ENCODE measurements at places on chromosomes 13 and 19.

- no peak for DNase-seq
Observed at GRCh38 chr13:97091196-97091595, 96.9 kb upstream of the OXGR1 start.

DNA sequence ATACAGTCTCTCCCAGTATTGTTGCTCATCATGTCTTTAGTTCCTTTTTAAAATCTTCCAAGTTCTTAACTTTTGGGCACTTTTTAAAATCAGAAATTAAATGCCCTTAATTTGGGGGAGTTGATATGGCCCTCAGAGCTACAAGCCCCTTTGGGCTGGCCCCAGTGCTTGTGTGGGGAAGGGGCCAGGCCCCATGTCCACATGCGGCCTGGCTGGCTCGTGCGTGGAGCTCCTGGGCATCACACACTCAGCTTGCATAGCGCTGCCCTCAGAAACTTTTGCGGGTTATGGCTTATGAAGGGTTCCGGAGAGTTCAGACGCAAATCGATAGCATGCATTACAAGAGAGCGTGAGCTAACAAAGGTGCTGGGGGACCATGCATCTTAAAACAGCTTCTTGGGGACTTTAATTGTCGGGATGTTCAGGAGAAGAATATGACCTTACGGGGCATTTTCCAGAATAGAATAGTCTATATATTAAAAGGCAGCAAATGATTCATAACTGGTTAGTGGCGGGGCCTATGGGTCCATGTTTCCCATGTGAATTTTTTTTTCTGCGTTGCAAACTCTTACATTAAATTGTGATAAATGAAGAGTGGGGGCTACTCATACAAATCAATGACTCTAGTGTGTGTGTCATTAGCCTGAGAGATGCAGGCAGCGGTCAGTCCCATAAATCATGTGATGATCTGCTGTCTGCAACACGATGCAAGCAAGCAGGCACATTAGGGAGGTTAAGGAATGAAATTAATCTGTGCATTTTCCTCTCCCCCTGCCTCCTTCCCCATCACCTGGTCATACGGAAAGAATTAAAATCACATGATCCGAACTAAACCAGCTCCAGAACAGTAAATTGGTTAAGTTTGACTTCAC, 185.8 kb upstream of the TSHZ3 start:
- no peak for DNase-seq

GRCh38 chr19:17522988-17523872, 11.8 kb downstream of the PGLS start:
- DNase-seq = no peak

DNA sequence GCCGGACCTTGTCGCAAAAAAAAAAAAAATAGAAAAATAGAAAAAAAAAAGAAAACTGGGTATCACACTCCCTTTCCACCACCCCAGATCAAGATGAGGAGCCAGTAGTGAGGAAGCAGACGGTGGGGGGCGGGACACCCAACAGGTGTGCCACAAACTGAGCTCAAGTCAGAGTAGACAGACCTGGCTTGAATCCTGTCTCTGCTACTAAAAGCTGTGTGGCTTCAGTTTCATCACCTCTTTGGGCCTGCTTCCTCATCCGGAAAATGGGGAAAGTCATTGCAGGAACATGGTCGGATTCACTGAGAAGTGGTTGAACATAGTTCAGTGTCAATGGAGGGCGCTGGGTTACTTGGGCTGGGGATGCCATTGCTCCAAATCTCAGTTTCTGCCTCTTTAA, 2.9 kb downstream of the HIF3A start:
- peak; percentile 20 for DNase-seq

DNA sequence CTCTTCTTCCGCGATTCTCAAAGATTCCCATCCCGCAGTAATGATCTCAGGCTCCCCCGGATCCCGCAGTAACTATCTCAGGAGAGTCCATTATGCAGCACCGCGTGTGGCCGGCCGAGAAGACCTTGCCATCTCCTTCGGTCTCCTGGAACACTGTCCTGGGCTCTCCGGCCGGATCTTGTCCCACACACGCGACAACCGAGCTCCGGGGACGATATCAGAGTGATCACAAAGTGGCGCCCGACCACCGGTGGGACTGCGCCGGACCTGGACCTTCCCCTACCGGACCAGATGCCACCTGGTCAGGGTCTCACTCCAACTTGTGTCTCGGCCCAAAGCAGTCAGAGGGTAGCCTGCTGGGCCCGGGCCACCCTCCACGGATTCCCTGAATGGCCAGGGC, 24.0 kb downstream of the MAN2B1 start:
- DNase-seq = no peak

Measured in adipocyte (in vitro differentiated cells).